ENCODE measurements at places on chromosomes 4 and X.

DNA sequence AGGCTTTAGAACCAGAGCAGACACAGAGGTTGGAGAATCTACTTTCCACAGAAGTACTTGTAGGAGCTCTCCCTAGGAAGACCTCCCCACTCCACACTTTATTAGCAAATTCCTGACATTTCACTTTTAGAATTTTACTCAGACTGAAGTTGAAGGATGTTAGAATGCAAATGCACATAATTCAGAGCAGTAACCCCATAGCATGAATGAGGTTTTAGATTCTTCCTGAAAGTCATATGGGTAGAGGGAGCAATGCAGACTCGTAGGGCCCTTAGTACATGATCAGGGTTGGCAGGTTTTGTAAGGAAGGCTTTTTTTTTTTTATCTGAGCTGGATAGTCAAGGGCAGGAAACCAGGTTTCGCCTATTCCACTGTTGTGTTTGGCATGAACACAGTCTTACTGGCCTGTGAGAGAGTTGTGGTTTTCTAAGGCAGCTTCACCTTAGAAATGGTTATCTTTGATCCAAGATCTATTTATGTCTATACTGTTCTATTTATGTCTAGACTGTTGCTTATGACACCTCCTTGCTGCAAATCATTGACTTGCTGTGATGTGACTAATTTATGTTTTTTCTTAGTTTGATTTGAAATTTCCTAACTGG lies 48.9 kb downstream of the SPATA18 start:
- no peak for DNase-seq

- no peak for DNase-seq
Observed at GRCh38 chr4:158261480-158261879, 51.2 kb downstream of the TMEM144 start.

- no peak for DNase-seq
Observed at GRCh38 chr4:51909236-51909703, 66.3 kb downstream of the DCUN1D4 start.

GRCh38 chrX:46250151-46250550 lies 295.1 kb downstream of the ZNF674 start:
- DNase-seq, result no peak

- no peak for DNase-seq
Observed at GRCh38 chrX:149569770-149570169, 17.5 kb downstream of the MAGEA9B start.

- no peak for DNase-seq
Observed at GRCh38 chr4:132866616-132867015, 282.5 kb upstream of the PCDH10 start.

- DNase-seq, result no peak
Observed at GRCh38 chr4:163273922-163274321, 58.5 kb downstream of the NPY1R start.

DNA sequence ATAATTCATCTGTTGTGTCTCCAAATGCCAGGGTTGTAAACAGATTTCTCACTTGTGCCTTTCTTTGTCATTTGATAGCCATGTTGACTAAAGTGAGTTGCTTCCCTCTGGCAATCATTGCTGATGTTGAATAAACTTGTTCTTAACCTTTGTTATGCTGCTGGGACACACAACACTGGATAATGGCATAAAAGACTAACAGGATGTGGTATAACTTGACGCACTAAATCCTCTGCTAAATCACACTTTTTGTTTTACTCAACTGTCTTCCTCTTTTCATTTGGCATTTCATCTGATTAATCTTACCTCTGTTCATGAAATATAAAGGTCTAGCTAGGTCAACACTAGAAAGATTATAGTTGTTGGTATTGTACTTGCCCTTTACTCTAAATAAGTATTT lies 17.6 kb upstream of the CXCL5 start:
- no peak for DNase-seq

DNA sequence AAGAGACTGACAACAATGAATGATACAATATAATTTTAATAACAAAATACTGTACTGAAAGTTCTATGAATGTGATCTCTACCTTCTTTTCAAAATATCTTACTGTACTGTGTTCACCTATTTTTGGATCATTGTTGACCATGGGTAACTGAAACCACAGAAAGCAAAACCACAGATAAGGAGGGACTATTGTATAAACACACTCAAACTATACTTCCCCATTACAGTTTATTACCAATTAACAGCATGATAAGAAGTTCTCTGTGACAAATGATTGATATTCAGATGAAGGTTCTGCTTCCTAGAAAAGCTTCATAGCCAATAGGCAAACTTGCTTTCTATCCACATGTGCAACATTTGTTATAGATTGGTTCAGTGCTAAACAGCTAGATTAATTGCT lies 50.1 kb downstream of the GABRG1 start:
- no peak for DNase-seq

GRCh38 chr4:1407657-1408333 lies 1.6 kb upstream of the NKX1-1 start:
- DNase-seq, result no peak

GRCh38 chr4:47167081-47168035 lies 136.0 kb downstream of the GABRB1 start:
- no peak for DNase-seq

DNA sequence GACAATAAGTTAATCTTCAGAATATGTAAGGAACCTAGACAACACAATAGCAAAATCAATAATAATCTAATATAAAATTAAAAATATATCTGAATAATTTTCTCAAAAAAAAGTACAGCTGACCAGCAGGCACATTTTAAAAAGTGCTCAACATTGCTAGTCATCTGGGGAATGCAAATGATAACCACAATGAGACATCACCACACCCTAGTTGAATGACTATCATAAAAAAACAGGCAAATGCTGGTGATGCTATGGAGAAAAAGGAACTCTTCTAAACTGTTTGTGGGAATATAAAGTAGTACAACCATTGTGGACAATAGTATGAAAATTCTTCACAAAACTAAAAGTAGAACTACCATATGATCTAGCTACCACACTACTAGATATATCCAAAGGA lies 956.9 kb upstream of the NDST4 start:
- no peak for DNase-seq

DNA sequence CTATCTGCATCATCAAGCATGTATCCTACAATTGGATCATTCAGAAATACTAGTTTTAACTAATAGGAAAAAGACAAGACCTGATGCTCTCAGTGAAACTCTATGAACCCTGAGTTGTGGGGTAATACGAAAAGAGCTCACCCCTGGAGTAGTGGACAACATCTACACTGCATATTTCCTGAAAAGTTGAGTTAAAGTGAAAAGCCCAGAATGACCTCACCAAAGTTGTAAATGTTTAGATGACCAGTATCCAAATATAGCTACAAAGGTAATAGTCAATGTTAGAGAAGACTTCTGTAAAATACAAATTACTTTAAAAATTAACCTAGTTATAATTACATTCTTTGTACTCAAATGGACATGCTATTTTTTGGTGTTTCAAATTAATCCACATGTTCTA lies 52.8 kb upstream of the SRPX start:
- no peak for DNase-seq

DNA sequence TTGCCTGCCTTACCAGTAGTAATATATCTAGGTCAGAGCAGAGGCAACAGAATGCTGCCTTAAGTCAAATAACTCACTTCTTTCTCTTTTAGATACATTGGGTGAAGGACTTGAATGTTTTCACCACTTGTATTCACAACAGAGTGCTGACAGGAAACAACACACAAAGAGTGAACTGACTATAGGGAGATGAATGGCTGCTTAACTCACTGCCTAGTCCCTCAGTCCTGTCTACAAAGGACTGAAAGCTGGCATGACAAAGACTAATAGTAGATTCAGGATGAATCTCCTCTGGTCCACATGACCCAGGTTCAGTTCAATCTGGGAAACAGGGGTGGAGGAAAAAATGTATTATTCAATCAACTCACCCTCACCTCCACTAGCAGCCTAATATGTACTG lies 134.2 kb downstream of the GALNTL6 start:
- no peak for DNase-seq

GRCh38 chr4:112206431-112206830 lies 25.2 kb upstream of the AP1AR start:
- no peak for DNase-seq
